Caco-2 (cell line): ENCODE measurements at places on chromosomes 2 and 18. TPM values are rescaled to one million over a fixed set of nuclear protein-coding genes. Genes with fewer than 3 reads are reported as not detected.

Gene GALR1
- total RNA-seq = not detected in 2 replicates

- DNase-seq = no peak
These were observed 15.7 kb downstream of the PRELID3A start for GRCh38 chr18:12423393-12423792.

DNA sequence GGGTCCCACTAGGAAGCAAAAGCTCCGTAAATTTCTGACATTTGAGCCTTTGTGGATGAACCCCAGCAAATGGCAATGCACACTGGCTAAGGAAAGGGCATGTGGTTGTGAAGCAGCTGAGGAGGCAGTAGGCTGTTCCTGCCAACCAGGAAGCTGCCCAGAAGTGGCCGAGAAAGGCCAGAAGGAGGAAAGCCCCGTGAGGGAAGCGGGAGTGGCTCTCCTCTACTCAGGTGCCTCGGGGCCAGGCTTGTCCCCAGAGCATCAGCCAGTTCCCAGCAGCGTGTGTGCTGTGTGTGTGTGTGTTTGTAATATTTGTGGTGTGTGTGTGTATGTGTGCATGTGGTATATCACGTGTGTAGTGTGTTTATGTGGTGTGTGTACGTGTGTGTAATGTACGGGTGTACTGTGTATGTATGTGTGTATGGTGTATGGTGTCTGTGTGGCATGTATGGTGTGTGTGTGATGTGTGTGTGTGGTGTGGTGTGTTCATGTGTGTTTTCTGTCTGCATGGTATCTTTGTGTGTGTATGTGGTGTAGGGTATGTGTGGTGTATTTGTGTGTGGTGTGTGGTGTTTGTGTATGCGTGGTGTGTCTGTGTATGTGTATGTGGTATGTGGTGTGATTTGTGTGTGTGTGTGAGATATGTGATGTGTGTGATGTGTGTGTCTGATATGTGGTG lies 90.6 kb downstream of the APOB start:
- no peak for DNase-seq

DNA sequence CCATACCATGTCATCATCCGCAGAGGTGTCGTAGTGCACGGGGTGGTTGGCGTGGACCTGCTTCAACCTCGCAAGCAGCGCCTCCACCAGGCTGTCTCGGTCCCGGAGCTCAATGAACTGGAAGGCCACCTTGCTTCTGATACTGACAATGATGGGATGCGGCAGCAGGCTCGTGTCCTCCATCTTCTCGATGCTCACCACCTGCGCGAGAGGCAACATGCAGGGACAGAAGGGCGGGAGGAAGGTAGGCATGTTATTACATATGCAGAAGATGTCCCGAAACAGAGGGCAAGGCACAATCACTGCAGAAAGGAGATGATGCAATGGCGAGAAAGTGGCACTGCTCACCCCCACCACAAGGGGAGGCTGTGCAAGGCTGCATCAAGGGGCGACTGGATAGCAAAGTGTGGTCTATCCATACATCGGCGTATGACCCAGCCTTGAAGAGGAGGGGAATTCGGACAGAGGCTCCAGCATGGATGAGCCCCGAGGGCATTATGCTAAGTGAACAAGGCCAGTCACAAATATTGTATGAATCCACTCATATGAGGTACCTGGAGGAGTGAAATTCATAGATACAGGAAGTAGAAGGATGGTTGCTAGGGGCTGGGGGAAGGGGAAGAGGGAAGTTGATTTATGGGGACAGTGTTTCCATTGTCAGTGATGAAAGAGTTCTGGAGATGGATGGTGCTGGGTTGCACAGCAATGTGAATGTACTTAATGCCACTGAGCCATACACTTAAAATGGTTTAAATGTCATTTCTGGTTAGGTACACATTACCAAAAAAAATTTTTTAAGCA lies 36.6 kb downstream of the RPL31 start:
- DNase-seq = peak; percentile 54

DNA sequence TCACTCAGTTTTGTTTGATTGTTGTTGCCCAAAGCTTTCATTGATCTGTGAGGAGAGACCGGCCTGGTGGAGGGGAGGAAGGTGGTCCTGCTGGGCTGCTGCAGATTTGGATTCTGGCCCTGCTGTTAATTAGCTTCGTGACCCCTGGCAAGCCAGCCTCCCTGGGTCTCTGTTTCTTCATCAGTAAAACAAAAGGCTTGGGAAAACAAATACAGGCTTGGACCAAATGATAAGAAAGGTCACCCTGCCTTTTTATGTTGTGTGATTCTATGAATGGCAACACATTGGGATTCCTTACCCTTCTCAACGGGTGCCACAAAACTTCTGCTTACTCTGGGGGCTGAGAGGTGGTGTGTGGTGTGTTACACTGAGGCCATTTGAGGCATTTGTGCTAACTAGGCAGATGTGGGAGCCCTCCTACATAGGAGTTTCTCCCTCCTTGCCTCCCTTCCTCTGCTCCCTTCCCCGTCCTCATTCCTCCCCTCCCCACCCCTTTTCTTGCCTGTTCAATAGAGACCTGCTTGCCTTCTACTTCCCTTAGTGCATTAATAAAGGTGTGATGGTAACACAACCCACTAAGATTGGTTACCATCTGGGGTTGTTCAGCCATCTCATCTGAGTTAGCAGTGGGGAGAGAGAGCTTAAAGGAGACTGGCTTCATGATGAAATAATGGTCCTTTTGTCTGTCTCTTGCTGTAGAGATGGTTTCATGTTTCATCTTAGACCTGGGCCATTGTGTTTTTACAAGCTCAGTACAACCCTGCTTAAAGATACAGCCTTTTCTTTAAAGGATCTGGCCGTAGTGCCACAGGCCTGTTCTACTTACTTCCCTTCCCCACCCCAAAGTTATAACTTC lies 96.2 kb downstream of the TANC1 start:
- DNase-seq = no peak

GRCh38 chr2:237445611-237446337 lies 31.8 kb upstream of the COL6A3 start:
- DNase-seq = no peak

- peak; percentile 66 for DNase-seq
These were observed 51.7 kb downstream of the ARHGAP28 start for GRCh38 chr18:6781142-6781714.

Gene CYP1B1
- 1.3 and 1.8 TPM in 2 replicates for total RNA-seq

- DNase-seq = peak; percentile 75
These were observed 2.7 kb upstream of the PID1 start for GRCh38 chr2:229273723-229274338.

DNA sequence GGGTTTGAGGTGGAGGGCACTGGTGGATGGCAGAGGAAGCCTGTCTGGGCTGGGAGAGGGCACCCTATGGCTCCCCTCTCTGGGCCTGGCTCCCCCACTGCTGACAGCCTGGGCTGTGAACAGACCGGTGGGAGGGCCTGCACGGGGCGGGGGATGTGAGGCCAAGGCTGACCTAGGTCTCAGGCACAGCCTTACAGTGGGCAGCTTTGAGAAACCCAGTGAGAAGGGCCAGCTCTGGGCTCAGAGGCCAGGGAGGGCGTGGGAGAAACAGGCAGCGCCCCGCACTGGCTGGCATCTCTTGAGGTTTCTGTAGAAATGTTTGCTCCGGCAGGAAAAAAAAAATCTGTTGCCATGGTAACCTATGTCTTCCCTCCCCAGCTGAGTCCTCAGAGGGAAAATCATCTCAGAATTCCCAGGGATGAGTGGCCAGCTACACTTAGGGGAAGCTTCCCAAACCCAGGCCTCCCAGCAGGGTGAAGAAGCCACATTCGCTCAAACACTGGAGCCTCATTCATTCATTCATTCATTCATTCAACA lies 71.7 kb upstream of the TAF1B start:
- no peak for DNase-seq

DNA sequence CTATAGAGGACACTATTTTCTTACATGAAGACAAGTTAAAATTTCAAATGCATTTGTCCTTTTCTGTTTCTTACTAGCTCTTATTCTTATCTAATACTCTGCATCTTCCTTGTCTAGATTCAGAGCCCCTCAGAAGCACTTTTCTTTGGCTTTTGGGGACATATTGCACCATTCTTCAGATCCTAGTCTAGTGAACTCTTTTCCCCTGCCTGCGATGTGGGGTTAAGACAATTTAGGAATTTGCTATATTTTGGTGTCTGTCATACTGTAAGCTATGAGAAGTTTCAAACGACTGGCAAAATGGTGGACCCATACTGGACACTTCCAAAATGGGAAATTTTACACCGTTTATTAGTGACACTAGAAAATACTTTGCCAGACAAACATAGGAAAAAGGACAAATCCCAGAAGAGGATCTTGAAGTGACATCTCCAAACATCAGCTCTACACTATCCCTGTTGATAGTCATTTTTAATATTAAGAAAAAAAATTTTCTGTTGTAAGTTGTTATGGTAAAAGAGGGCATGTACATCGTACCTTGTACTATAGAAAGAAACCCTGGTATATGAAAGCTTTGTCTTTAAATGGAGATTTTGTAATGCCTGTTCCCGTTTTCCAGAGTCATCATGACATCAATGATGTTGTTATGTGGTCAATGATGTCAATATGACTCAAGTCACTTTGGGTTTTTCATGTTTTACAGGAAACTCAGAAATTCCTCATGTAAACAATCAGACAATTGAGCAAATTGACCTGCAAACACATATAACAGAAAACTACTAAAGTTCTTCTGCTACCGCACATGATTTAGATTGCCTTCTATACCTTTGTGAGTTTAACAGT lies 4.4 kb upstream of the KYNU start:
- no peak for DNase-seq

Gene SLC8A1
- 0.21 and 0.43 TPM in 2 replicates for total RNA-seq

DNA sequence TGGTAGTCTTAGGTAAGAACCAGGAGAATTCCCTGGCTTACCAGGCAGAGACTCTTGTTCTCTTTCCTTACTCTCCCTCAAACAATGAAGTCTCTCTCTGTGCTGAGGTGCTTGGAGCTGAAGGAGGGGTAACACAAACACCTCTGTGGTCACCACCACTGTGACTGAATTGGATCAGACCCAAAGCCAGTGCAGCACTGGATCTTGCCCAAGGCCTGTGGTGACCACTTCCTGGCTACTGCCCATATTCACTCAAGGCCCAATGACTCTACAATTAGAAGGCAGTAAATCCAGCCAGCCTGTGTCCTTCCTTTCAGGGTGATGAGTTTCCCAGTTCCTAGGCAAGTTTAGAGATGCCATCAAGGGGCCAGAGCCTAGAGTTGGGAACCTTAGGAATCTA lies 706.8 kb downstream of the SLC4A3 start:
- no peak for DNase-seq

GRCh38 chr2:109009920-109010610 lies 21.0 kb upstream of the EDAR start:
- no peak for DNase-seq

DNA sequence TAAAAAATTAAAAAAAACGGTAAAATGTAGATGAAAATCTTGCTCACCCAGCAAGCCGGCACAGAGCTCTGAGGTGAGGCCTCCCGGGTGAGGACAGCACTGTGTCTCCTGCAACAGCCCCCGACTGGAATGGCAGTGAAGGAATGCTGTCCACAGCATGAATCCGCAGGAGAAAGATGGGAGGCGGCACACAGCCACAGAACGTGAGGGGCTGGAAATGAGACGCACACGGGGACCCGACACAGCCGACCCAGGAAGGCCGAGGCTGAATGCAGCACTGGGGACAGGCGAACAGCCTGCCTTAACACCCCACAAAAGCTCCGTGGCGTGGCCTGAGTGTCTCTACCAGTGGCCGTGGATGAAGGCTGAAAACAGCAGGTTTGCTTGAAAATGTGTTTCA lies 34.7 kb downstream of the BOK start:
- DNase-seq = no peak

GRCh38 chr2:29619689-29620088 lies 301.7 kb downstream of the ALK start:
- no peak for DNase-seq

DNA sequence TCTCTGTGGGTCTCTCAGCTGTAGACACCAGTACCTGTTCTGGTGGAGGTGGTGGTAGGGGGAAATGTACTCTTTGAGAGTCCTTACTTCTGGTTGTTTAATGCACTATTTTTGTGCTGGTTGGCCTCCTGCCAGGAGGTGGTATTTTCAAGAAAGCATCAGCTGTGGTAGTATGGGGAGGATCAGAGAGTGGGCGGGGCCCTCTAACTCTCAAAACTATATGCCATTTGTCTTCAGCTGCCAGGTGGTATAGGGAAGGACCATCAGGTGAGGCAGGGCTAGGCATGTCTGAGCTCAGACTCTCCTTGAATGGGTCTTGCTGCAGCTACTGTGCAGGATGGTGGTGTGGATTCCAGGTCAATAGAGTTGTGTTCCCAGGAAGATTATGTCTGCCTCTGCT lies 1100.8 kb downstream of the CNTNAP5 start:
- DNase-seq = no peak

Gene TFCP2L1
- 17.8 and 18.4 TPM in 2 replicates for total RNA-seq

DNA sequence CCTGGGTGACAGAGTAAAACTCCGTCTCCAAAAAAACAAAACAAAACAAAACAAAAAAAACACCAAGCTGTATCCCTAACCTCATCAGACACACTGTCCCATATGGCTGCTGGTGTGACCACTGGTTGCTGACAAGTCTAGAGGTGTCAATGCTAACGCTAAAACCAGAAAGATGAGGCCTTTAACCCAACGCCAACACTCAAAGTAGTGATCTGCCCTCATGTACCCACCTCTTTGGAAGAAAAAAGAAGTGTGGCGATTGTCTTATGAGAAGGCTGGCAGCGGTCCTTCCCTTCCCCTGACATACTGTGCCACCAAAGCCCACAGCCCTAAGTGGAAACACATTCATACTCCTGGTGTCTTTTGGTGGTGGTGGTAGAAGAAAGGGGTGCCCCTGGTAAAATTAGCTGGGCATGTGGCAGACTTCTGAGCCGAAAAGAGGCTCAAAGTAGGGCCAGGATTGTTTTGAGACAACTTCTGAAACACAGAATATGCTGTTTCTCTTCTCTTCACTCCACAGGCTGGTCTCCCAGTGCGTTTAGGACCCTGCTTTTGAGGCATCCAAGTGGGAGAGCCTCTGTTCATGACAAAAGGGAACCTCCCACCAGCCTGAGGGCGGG lies 9.8 kb downstream of the SERTAD2 start:
- no peak for DNase-seq

GRCh38 chr2:178892751-178893625 lies 85.8 kb upstream of the TTN start:
- no peak for DNase-seq

- DNase-seq = no peak
These were observed 398.2 kb upstream of the TRIB2 start for GRCh38 chr2:12318427-12319057.

DNA sequence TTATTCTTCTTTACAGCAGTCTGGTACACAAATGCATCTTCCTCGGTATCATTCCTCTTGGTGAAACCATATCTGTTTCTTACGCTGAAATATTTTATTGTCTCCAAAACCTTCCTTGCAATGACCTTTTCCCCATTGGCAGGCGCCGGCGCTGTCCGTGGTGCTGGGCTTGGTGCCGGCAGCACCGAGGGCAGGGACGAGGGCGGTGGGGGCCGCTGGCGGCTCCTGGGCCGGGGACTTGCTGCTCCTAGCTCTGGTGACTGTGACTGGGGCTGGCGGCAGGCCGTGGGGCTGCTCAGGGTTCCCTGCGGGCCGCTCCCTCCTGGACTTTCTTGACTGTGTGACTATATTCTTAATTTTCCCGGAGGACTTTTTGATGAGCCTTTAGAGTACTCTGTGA lies 72.5 kb downstream of the GPR39 start:
- DNase-seq = peak; percentile 47

GRCh38 chr18:76844144-76844543 lies 21.8 kb downstream of the ZNF236 start:
- DNase-seq = no peak
